ENCODE measurements at places on chromosomes 1 and 21.
A peak's percentile ranks its signal among the peaks of the same experiment; 100 is the strongest.

GRCh38 chr1:228178737-228179684, 13.4 kb downstream of the IBA57 start:
- no peak for DNase-seq

GRCh38 chr1:196466166-196466565, 142.1 kb downstream of the KCNT2 start:
- no peak for DNase-seq

GRCh38 chr1:67171574-67171955, 5.3 kb downstream of the IL23R start:
- DNase-seq, result no peak

DNA sequence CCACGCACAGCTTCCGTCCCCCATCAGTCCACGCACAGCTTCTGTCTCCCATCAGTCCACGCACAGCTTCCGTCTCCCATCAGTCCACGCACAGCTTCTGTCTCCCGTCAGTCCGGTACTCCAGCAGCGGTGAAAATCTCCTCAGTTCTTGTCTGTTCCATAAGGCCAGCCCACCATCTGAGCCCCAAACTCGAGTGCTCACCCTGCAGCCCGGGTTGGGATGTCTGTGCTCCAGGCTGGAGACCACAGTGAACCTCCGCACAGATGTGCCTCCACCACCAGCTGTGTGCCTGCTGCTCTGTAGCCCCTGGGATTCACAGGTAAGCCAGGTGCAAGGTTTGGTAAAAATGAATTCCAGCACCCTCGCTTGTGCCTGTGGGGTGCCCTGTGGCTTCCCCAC, 258.6 kb downstream of the NPHP4 start:
- no peak for DNase-seq

GRCh38 chr1:11569551-11569950, 84.7 kb downstream of the FBXO2 start:
- DNase-seq, result no peak

DNA sequence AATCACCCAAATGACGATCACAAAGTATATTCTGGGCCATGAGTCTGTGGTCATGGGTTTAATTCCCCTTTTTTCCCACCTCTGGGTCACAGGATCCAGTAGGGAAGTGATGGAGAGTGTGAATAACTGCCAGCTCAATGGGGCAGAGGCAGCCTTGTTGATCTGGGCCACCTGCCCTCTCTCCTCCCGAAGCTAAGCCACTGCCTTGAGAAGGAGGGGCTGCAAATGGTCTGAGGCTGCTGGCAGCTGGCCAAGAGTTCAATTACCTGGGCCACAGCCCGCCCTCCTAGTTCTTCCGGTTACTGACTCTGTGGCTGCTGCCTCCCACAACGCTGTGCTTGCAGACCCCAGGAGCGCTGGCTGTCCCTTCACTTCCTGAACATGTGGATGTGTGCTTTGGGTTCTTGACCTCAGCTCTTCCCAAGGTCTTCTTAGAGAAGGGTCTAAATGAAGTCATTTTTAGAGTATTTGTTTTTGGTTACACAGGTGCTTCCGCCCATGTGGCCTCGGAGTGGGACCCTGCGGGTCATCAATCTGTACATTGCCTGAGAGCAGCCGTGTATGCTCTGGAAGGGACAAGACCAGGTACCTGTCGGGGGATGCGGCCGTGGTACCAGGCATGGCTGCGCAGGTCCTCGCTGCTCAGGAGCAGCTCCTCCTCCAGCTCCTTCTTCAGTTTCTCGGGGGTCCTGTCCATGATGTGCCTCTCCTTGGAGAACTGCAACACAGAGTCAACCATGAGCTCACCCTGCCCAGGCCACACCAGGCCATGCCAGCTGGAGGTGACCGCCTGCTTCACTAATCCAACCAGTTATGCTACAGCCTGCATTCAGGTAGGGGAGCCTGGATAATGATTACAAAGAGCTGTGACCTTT, 89.7 kb downstream of the BCAR3 start:
- DNase-seq, result peak; percentile 88

DNA sequence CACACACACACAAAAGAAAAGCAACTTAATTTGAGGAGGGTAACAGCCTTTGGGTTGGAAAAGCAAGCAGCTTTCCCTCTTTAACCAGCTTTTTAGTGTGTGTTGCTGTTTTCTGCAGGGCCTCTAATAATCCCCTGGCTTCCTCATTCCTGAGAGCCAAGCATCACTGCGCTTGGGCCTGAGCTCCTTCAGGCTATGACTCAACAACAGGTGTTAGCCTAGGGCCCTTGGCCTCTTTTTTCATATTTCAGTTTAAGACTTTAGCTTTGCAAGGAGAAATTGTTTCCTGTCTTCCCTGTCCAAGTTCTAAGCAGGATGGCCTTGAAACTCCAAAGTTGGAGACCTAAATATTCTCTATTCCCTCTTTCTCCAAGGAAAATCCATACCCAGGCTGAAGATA, 26.2 kb upstream of the SNX27 start:
- DNase-seq, result no peak

GRCh38 chr1:70361727-70362398, 7.3 kb upstream of the ANKRD13C start:
- DNase-seq, result no peak

GRCh38 chr1:39105061-39105840, 79.1 kb downstream of the NDUFS5 start:
- no peak for DNase-seq
